ENCODE measurements at places on chromosomes 6 and 20.

DNA sequence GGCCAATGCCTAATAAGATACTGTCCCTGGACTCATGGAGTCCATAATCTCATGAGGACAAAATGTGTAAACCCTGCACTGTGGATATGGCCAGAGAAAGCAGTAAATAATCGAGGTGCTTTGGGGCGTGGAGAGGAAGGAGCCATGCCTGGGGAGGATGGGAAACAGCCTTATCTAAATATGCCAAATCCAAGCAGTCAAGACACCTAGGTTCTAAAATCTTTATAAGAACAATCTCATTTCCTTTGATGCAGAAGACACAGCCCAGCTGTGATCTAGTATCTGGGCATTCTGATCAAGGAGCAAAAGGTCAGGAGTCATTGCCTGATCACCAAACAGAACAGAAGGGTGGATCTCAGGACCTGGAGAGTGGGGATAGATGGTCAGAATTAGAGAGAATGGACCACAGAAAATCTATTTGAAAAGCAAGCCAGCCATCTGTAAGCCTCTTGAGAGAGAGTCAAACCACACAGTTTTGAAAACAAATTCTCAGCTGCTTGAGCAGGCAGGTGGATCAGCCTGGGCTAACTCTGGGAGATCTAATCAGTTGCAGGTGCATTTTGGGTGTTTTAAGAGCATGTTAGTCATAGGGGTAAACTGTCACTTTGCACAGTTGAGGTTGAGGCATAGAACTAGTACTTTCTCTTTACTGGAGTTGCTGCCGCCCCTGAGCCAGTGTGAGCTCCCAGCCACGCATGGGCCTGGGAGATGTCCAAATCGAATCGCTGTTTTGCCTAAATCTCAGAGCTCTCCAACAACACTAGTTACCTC is 130.8 kb upstream of the TNFAIP3 start:
- no peak for DNase-seq

DNA sequence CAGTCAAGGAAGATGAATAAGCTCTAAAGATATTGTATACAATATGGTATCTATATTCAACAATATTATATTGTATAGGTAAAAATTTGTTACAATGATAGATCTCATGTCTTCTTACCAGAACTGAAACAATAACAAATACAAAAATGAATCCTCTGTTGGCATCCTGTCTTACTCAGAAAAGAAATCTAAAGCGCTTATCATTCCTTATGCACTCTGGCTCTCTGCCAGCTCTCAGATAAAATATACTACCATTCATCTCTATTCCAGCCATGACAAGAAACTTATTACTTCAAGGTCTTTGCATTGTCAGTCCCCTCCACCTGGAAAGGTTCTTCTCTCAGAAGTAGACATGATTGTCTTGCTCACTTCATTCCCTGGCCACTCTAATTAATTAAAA is 138.6 kb downstream of the THEMIS start:
- DNase-seq = no peak

- DNase-seq = no peak
Observed at GRCh38 chr20:21237956-21238799, 65.0 kb upstream of the XRN2 start.

- no peak for DNase-seq
Observed at GRCh38 chr6:793261-793660, 100.3 kb upstream of the EXOC2 start.

DNA sequence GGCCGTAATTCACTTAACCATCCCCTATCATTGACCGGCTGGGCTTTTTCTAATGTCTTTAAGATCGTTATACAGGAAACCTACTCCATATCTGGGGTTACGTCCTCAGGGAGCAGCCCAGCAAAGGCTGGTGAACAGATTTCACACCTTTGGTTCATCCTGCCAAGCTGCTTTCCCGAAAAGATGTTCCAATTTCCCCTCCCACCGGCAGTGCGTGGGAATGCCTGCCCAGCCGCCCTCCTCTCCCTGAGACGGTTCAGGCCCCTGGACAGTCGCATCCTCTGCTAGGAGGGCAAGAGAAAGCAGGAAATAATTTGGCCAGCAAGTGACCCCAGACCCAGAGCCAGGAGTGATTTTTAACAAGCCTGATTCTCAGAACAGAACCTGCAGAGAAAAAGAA is 16.3 kb downstream of the SIRPA start:
- no peak for DNase-seq

Data from NCI-H2227 treated with DMSO at 0.1 percent for 48 hours (cell line).